ENCODE measurements at places on chromosomes 3 and 15. TPM values are rescaled to one million over a fixed set of nuclear protein-coding genes. Genes with fewer than 3 reads are reported as not detected.
A peak's percentile ranks its signal among the peaks of the same experiment; 100 is the strongest.

DNA sequence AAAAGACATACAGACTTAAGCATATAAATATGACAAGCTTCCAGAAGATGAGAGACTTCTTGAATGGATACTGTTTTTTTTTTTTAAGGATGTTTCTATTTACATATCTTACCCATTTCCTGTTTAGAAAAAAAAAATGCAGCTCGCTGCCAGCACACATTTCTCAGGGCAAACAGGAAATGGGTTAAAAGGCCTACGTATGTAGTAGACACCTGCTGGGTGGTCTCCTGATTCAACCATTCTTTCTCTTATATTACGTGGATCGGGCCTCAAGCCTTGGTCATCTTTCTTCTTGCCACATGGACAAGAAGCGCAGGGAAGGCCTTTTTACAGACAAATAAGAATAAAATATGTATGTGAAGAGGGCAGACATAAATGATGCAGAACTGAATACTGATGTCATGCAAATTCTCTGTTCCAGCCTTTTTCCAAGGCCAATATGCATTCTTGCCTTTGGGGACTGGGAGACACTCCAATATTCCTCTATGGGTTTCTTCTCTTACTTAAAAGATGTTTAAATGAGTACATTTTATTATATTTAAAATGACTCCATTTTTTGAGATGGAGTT is 35.0 kb upstream of the TJP1 start:
- DNase-seq = no peak
- peak overlapping the region; percentile 7 for H3K27ac ChIP-seq
- H3K27me3 ChIP-seq = no peaks in the 10 kb centered on the region
- H3K4me3 ChIP-seq = no peak overlapping the region
- no peaks in the 10 kb centered on the region for H3K36me3 ChIP-seq

DNA sequence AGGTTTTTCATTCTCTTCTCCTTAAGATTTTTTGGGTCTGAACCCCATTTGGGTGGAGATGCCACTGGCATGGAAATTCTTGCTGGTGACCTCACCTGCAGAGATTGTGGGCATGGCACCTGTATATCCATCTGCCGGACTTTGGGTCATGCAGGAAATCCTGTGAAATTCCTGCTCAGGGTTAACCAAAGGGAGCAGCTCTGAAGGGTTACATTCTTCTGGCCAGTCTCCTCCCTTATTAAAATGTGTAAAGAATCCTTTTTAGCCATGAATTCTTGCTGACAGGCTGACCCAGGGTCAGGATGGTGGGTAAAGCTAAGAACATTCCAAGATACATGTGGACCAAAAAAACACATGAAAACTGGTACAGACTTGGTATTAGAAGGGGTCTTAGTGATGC is 27.4 kb downstream of the ARHGEF26 start:
- no peak overlapping the region for H3K27ac ChIP-seq
- no peaks in the 10 kb centered on the region for H3K27me3 ChIP-seq
- H3K4me1 ChIP-seq = peaks cover 27% of the 10 kb centered on the region
- 0 out of 2 replicates have a peak, but pooled peaks cover 11% of the 10 kb centered on the region for H3K36me3 ChIP-seq
- DNase-seq = no peak

SSUH2 gene
- polyA plus RNA-seq = 0.73 TPM

GRCh38 chr3:30435861-30436331 is 170.5 kb upstream of the TGFBR2 start:
- no peaks in the 10 kb centered on the region for H3K36me3 ChIP-seq
- no peak for DNase-seq
- H3K27me3 ChIP-seq = no peaks in the 10 kb centered on the region
- H3K4me1 ChIP-seq = peaks cover 20% of the 10 kb centered on the region
- H3K27ac ChIP-seq = no peak overlapping the region

XYLB gene
- polyA plus RNA-seq = 1.6 TPM

GRCh38 chr3:126100634-126101301 is 16.8 kb upstream of the SLC41A3 start:
- no peak for DNase-seq
- no peak overlapping the region for H3K4me3 ChIP-seq
- no peaks in the 10 kb centered on the region for H3K36me3 ChIP-seq
- H3K4me1 ChIP-seq = no peaks in the 10 kb centered on the region
- H3K27me3 ChIP-seq = no peaks in the 10 kb centered on the region

GRCh38 chr3:196938576-196938975 is 3.8 kb downstream of the NCBP2 start:
- no peaks in the 10 kb centered on the region for H3K27me3 ChIP-seq
- H3K4me3 ChIP-seq = no peak overlapping the region
- H3K4me1 ChIP-seq = peaks cover 4% of the 10 kb centered on the region
- peaks cover 53% of the 10 kb centered on the region for H3K36me3 ChIP-seq
- 0 out of 2 replicates have a peak overlapping the region, but pooled peaks have one; percentile 75 for H3K27ac ChIP-seq

GRCh38 chr3:62604751-62605351 is 231.5 kb upstream of the FEZF2 start:
- H3K4me1 ChIP-seq = no peaks in the 10 kb centered on the region
- no peaks in the 10 kb centered on the region for H3K36me3 ChIP-seq
- no peak overlapping the region for H3K27ac ChIP-seq
- no peak for DNase-seq
- H3K27me3 ChIP-seq = no peaks in the 10 kb centered on the region

DNA sequence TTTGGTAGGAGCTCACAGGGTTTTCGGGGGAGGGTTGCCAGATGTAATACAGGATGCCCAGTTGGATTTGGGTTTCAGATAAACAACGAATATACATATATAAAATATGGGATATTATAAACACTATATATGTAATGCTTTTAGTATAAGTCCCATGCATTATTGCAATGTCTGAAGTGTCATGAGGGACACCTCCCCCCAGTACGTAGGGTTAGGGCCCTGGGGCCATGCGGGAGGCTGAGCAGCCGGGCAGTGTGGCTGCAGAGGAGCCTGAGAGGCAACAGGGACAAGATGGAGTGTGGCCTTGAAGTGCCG is 148.9 kb downstream of the SMAD6 start:
- peaks cover 7% of the 10 kb centered on the region for H3K27me3 ChIP-seq
- no peak overlapping the region for H3K4me3 ChIP-seq
- DNase-seq = peak; percentile 24

DNA sequence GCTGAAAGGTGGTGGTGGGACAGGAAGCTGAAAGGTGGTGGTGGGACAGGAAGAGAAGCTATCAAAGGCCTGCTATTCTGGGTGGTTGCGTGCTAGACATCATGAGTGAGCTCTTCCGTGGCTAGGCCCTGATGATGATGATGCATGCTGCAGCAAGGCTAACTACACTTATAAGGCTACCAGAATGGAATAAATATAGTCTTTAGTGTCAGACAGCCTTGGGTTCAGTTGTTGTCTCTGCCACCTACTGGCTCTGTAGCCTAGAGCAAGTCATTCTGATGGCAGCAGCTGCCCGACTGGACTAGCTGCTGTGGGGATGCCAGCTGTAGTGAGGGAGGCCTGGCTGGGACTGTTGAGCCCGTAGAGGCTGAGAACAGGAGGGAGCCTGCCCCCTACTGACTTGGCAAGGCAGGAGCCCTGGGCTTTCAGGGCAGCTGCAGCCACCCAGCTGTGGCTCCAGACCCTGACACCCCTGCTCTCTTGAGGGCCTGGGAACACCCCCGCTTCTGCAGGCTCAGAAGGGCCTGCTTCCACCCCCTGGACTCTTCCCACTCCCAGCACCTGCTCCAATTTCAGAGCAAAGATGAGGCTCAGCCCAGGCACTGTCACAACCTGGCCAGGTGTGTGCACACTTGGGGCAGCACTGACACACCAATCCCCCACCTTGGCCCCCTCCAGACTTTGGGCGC is 21.4 kb upstream of the ZBED2 start:
- DNase-seq = no peak
- no peak overlapping the region for H3K4me3 ChIP-seq
- no peaks in the 10 kb centered on the region for H3K4me1 ChIP-seq
- H3K27me3 ChIP-seq = no peaks in the 10 kb centered on the region
- peaks cover 6% of the 10 kb centered on the region for H3K36me3 ChIP-seq

GRCh38 chr15:100849021-100849854 is 30.4 kb upstream of the ALDH1A3 start:
- H3K4me3 ChIP-seq = peak overlapping the region; percentile 70
- no peak overlapping the region for H3K27ac ChIP-seq
- DNase-seq = peak; percentile 75
- peaks cover 18% of the 10 kb centered on the region for H3K27me3 ChIP-seq
- no peaks in the 10 kb centered on the region for H3K36me3 ChIP-seq
- no peaks in the 10 kb centered on the region for H3K4me1 ChIP-seq

DNA sequence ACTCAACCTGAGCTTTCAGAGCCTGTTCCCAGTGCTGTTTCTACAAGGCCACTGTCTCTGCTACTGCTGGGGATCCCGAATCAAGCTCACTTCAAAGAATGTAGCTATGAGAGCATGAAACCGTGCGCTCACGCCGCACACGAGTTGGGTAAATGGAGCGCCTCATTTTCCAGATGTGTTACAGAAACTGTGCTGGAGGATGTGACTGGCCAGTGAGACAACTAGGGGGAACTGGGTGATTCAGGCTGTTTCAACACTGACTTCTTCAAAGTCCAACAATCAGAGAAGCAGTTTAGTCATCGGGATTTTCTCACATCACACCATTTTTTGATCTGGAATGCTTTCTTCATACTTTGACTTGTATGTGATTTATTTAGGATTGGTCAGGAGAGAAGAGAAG is 3.5 kb downstream of the ZNF710 start:
- no peaks in the 10 kb centered on the region for H3K36me3 ChIP-seq
- H3K27me3 ChIP-seq = peaks cover 12% of the 10 kb centered on the region
- no peak for DNase-seq
- H3K4me3 ChIP-seq = no peak overlapping the region

GRCh38 chr3:43231276-43232000 is 54.9 kb upstream of the SNRK start:
- no peaks in the 10 kb centered on the region for H3K4me1 ChIP-seq
- H3K27me3 ChIP-seq = no peaks in the 10 kb centered on the region
- no peak overlapping the region for H3K27ac ChIP-seq
- no peak overlapping the region for H3K4me3 ChIP-seq

GRCh38 chr3:187783098-187783497 is 37.8 kb upstream of the BCL6 start:
- no peaks in the 10 kb centered on the region for H3K27me3 ChIP-seq
- no peaks in the 10 kb centered on the region for H3K4me1 ChIP-seq
- no peak overlapping the region for H3K27ac ChIP-seq
- no peaks in the 10 kb centered on the region for H3K36me3 ChIP-seq
- DNase-seq = no peak

DTWD1 gene
- polyA plus RNA-seq = 34.3 TPM

ASB14 gene
- polyA plus RNA-seq = 0.38 TPM

- no peak overlapping the region for H3K4me3 ChIP-seq
- no peak overlapping the region for H3K27ac ChIP-seq
- no peaks in the 10 kb centered on the region for H3K27me3 ChIP-seq
Measured at GRCh38 chr15:49467746-49468480, 44.9 kb downstream of the FGF7 start.

C3orf52 gene
- 8.1 TPM for polyA plus RNA-seq

CX3CR1 gene
- polyA plus RNA-seq = 0.42 TPM

GRCh38 chr15:27244047-27244446 is 273.1 kb downstream of the GABRG3 start:
- DNase-seq = no peak
- H3K4me3 ChIP-seq = no peak overlapping the region
- no peaks in the 10 kb centered on the region for H3K27me3 ChIP-seq
- no peak overlapping the region for H3K27ac ChIP-seq
- no peaks in the 10 kb centered on the region for H3K4me1 ChIP-seq

LDHAL6B gene
- polyA plus RNA-seq = not detected

DNA sequence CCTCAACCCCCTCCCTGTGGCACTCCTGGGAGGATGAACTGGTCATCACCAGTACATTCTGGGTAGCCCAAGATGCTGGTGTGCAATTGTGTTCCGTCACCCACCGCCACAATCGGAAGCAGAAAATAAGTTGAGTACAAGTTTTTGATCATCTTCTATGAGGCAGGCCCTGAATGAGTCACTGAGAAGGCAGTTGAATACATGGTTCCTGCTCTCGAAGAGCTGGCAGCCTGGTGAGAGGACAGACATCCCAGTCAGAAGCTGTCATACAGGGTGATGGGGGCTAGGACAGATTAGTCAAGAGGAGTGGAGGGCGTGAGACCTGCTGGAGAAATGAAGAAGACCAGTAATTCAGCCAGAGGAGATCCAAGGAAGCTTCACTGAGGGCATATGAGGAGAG is 6.2 kb downstream of the CEMIP start:
- H3K36me3 ChIP-seq = no peaks in the 10 kb centered on the region
- H3K27me3 ChIP-seq = peaks cover 19% of the 10 kb centered on the region
- no peak for DNase-seq
- no peak overlapping the region for H3K27ac ChIP-seq
- no peaks in the 10 kb centered on the region for H3K4me1 ChIP-seq
- H3K4me3 ChIP-seq = no peak overlapping the region

DNA sequence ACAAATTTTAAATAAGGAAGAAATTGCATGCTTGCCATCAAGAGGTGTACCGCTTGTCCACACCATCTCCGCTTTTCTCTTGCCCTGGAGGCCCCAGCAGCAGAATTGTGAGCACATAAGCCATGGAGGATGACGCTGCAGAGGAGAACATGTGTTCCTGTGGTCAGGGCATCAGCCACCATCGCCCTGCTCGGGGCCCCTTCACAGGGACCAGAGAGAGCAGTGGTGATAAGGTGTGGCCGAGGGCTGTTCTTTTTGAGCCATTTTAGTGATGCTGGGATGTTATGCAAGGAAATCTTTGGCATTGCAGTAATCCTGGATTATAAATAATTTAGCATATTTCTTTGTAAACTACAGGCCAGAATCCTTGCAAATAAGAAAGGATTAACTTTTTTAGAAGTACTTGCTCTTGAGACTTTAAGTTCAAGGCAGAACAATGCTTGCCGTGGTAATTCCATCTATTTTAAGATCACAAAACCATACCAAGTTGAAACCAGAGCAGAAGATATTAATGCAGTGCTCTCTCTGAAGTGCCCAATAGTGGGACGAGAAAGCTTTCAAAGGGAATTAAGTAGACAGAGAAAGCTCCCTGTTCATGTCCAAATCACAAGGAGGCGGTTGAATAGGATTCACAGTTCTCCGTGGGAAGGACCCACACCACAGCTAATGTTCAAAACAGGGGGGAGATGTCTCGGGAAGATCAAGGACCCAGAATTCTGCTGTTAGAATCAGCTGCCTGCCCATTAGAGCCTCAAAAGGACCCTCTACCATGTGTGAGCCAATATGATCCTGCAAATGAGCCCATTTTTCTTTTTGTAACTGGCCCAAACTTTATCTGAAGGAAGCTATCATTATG is 338.5 kb downstream of the RORA start:
- no peak overlapping the region for H3K4me3 ChIP-seq
- peaks cover 9% of the 10 kb centered on the region for H3K4me1 ChIP-seq
- no peaks in the 10 kb centered on the region for H3K36me3 ChIP-seq
- no peaks in the 10 kb centered on the region for H3K27me3 ChIP-seq
- no peak for DNase-seq

FBXO45 gene
- polyA plus RNA-seq = 11.5 TPM

DNA sequence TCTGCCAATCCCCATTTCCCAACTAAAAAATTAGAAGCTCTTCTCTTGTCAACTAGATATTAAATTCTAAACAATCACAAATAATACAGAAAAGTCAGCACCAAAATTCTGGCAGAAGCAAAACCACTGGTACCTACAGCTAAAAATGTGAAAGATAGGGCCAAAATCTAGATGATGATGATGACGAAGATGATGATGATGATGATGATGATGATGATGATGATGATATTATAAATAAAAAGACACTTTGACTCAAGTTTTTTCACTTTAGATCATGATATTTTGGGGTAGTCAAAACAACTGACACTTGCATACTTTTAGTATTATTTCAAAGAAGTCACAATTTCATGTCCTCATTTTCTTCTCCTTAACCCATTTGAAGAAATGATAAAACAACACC is 470.1 kb upstream of the NR2F2 start:
- H3K4me1 ChIP-seq = 0 out of 2 replicates have a peak, but pooled peaks cover 3% of the 10 kb centered on the region
- no peaks in the 10 kb centered on the region for H3K36me3 ChIP-seq
- no peak overlapping the region for H3K4me3 ChIP-seq
- DNase-seq = no peak
- no peak overlapping the region for H3K27ac ChIP-seq
- H3K27me3 ChIP-seq = no peaks in the 10 kb centered on the region

- DNase-seq = no peak
- no peaks in the 10 kb centered on the region for H3K4me1 ChIP-seq
- H3K36me3 ChIP-seq = no peaks in the 10 kb centered on the region
Measured at GRCh38 chr15:61509327-61509840, 280.3 kb upstream of the RORA start.

GPR62 gene
- polyA plus RNA-seq = 0.42 TPM

Measured in GM23338 (cell line).